GM18507 (cell line): ENCODE measurements at places on chromosomes 16 and 17.

DNA sequence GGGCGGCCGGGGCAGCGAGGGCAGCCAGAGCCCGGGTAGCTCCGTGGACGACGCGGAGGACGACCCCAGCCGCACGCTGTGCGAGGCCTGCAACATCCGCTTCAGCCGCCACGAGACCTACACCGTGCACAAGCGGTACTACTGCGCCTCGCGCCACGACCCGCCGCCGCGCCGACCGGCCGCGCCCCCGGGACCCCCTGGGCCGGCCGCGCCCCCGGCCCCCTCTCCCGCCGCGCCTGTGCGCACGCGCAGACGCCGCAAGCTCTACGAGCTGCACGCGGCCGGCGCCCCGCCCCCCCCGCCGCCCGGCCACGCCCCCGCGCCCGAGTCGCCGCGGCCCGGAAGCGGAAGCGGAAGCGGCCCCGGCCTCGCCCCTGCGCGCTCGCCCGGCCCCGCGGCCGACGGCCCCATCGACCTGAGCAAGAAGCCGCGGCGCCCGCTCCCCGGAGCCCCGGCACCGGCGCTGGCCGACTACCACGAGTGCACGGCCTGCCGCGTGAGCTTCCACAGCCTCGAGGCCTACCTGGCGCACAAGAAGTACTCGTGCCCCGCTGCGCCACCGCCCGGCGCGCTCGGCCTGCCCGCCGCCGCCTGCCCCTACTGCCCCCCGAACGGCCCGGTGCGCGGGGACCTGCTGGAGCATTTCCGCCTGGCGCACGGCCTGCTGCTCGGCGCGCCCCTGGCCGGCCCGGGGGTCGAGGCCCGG is 36.1 kb upstream of the ZC3H18 start:
- DNase-seq: peak; percentile 96

- DNase-seq: peak; percentile 69
Observed at GRCh38 chr17:55264645-55265298, at the start of gene HLF. Gene HLF, plus strand, starts transcription at chr17:55264960. Its CDS starts 525 bp downstream, at chr17:55265485.

DNA sequence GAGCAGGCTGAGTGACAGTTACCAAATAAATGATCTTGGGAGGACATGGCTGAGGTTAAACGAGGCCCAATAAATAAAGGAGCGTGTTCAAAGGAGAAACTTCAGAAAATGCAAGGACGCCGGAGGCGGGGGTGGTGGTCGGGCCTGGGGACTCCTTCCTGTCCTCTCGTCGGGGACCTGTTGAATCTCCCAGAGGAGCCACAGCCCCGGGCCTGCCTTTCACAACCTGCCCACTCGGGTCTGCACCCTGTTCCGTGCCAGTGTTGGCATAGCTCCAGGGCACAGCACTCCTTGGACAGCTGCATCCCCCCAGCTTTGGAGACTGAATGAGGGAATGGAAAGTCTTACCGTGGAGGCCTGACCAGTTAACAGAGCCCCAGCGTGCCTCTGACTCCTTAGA is 8.1 kb upstream of the TBX4 start:
- DNase-seq: no peak

DNA sequence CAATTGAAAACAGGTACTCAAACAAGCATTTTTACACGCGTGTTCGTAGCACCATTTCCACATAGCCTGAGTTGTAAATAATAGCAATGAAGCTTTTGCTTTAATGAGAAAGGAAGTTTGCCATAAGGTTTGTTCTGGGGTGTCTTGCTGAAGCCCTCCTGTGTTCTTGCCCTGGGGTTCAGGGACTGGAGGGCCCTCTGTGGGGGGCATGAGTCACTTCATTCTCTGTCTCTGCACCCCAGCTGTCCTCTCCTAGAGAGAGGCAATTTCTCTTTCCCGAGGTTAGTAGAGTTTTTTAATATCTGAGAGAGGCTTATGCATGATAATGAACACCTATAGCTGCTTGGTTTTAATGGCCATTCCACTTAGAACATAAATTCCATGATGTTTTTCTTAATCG is 9.6 kb downstream of the AFMID start:
- no peak for DNase-seq

- DNase-seq: no peak
Observed at GRCh38 chr17:72515291-72516065, 394.7 kb downstream of the SOX9 start.
